Activated CD4-positive, alpha-beta T cell treated with anti-CD3 and anti-CD28 coated beads, Interleukin-2, Interleukin-6, amounts not matched to agents 100 ng/mL and 50 ng/mL, durations not matched to agents 16 hours and 8 hours (primary cell): ENCODE measurements at places on chromosomes 3 and 15.

DNA sequence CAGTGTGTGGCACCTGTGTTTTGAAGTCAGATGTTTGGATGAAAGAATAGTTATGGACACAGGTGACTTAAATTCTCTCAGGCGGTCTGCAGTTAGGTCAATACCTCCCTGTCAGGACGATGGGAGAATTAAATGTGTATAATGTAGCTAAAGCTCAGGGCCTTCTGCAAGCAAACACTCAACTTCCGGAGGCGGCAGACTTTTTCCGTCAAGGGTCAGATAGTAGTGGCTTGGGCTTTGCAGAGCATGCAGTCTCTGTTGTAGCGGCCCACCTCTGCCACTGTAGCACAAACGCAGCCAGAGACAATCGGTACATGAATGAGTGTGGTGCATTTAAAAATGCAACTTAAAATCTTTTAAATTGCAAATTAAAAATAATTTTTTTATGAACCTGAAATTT is 47.4 kb downstream of the CMTM8 start:
- DNase-seq: peak; percentile 17

GRCh38 chr3:96480881-96481280 is 333.5 kb upstream of the EPHA6 start:
- no peak for DNase-seq

DNA sequence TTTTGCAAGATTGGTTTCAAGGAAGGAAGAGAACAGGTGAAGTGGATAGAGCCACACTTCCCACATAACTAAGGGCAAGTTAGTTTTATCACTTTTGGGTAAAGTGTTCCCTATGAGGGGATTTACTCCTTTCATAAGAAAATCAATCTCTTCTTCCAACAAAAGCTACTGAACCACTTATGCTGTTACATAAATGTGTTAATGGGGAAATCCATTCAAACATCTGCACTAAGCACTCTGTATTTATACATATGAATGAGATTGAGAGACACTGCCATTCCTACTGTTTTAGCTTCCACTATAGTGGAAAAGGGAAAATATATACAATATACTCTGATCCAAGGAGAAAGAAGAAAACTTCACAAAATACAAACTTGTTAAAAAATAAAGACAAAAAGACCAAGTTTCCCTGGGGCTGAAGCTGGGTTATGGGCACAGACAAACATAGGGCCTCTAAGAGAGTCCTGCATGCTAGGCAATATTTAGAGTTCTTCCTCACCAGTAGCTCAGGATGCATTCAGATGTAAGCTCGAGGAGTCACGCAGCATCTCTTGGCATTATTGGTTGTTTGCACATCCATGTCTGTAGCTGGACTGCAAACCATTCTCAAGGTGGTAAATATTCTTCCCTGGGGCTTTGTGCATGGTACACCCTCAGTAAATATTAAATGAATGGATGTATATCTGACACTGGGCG is 454.2 kb downstream of the FGF12 start:
- no peak for DNase-seq

DNA sequence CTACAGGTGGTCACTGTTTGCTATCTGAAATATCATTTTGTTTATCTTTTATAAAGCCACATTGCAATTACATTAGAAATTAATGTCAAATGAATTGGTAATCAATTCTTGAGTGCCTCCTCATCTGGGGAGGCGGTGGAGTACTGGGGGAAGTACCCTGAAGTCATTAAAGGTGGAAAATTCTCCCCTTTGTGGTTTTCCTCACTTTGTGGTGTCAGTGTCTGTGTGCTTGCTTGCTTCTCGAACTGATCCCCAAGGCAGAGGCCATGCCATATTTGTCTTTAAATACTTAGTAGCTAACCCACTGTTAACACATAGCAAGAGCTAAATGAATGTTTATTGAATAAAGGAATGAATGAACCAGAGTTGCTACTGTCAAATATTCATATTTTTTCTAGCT is 40.5 kb upstream of the CCK start:
- peak; percentile 4 for DNase-seq

DNA sequence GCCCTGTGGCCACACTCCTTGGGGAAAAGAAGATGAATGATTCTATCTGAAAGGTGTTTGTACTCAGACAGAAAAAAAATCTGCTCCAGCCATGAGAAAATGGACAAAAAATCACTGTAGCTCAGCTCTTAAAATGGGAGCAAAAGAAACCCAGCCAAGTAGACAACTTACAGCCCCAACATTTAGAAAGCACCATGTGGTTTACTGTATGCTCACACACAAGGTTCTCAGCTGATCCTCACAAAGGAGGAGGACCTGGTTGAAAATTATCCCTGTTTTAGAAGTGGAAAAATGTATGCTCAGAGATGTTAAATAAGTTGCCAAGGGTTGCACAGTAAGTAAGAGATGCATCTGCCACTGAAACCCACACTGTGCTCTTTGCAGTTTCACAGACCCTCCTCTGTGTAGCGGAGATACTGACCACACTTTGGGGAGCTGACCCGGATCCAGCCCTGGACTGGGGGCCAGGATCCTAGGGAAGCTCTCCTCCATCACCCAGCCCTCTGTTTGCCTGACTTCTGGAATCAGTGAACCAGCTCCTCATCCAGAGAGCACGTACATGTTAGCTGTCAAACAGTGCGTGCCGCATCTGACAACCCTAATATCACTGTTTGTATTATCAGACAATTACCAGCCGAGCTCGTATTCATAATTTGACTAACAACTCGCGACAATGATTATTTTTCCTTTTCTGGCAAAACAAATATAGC is 32.7 kb upstream of the TPRG1 start:
- no peak for DNase-seq

DNA sequence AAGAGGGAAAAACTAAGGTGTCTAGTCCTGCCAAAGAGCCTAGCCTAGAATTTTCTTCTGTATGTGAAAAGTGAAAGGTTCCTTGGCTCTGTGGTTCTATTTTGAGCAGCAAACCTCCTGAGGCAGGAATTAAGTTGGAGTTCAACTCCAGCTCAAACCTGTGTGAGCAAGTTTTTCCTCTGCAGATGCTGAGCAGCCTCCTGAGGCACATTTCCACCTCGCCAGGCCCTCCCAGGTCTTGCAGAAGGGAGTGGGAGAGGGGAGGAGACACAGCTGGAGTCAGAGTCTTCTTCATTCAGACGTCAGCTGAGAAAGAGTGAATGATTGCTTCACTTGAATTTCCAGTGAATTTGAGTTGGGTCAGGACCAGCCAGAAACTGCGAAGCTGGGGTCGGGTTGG is 69.5 kb upstream of the ETV5 start:
- DNase-seq: no peak

GRCh38 chr3:12194669-12195161 is 36.0 kb upstream of the TIMP4 start:
- peak; percentile 80 for DNase-seq

DNA sequence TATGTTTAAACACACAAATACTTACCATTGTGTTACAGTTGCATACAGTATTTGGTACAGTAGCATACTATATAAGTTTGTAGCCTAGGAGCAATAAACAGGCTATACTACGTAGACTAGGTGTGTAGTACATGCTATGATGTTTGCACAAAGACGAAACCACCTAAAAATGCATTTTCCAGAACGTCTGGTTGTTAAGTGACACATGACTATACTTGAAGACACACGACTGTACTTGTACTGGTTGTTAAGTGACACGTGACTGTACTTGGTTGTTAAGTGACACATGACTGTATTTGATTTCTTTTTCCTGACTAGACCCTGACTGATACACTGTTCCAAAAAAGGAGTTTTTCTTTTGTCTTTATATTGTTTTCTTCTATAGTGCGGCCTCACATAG is 34.1 kb downstream of the RAB8B start:
- no peak for DNase-seq

GRCh38 chr3:57059411-57059810 is 1.1 kb upstream of the SPATA12 start:
- DNase-seq: no peak

DNA sequence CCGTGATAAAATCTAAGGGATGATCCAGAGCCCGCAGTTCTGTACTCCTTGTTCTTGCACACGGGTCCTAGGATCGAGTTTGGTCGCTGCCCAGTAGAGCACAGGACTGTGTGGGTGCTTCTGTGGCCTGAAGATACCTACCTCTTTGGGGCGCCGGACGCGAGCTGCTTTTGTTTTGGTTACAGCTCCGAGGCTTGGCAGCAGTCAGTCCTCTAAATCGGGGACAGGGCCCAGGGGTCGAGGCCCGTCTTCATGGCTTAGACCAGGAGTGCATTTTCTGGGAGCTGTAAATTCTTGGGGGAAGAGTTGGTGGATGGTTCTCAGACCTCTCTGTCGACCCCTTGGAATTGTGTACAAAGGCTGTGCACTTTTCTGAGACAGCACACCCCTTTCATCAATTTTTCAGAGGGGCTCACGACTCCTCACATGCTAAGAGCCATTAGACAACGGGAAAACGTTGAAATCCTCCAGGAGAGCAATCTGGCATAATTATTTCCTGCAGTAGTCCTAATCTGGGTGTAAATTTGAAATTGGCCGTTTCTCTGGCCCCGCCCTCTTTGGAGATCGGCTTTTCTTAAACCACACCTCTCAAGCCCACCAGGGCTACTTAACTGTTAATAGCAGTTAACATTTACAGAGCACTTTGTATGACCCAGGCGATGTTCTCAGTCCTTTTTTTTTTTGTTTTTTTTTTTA is 928 bp downstream of the CEP97 start:
- peak; percentile 33 for DNase-seq

GRCh38 chr15:38531509-38531908 is 33.1 kb downstream of the RASGRP1 start:
- no peak for DNase-seq

GRCh38 chr15:81263477-81263876 is 60.5 kb downstream of the STARD5 start:
- no peak for DNase-seq

GRCh38 chr3:101043687-101044078 is 50.5 kb upstream of the ABI3BP start:
- DNase-seq: no peak

DNA sequence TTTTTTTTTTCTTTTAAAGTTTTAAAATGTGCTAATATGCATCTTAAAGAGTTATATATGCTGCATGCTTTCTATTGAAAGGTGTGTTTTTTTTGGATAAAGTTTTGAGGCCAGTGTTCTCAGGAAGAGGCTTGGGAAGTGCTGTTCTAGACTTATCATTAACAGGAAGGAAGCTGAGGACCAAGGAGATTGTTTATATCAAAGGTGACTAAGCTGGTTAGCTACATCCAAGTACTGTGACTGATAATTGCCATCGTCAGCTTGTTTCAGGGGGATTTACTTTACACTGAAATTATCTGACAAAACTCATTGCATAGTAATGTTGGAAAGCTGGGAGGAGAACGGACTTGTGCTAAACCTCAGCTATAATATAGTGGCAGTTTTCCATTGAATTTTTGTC is 36.3 kb upstream of the UTS2B start:
- DNase-seq: no peak

DNA sequence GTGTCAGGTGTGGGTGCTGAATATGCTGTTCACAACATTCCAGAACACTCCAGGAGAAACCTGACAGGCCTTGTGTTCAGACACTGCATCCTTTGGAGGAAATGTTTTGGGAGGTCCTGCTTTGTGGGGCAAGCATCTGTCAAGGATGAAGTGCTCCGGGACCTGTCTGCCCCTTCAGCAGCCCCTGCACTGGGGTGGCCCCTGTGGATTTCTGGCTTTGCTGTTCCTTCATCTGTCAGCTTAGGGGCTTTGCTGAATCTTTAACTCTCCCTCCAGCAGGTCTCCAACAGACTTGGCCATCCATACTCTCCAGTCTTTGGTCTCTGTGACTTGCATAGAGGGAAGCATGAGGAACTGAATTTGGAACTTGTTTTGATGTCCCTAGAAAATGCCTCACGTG is 3.1 kb downstream of the PRR23E start:
- DNase-seq: no peak

DNA sequence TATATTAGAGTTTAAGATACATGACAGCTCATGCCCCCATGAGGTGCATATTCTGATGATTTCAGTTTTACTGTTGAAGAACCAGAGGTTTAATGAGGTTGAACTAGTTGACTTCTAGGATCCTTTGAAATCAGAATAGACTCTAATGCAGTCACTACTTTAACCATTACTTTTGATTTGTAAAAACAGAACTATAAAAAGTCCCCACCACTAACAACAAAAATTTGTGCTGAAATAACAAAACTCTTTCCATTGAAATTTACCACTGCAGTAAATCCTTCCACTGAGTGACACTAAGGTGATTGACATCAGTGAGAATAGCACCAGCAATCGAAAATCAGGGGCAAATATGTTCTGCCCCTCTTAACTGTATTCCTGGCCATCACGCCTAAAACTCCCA is 214.1 kb downstream of the SHQ1 start:
- peak; percentile 71 for DNase-seq

DNA sequence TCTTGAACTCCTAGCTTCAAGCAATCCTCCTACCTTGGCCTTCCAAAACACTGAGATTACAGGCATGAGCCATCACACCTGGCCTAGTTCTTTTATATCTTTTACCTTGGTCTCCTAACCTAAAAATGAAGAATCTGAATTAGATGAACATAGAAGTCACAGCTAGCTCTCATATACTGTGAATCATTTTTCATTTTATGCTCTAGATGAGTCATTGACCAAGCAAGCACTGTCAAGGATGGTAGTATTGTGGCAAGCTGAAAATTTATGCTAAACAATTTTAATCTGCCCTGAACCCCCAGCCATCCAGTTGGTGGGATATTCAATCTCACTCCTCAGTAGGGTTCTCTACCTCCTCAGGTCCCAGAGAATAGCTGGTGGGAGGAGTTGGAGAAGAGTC is 48.3 kb upstream of the DNAJC13 start:
- DNase-seq: no peak

- DNase-seq: peak; percentile 5
These were observed 556 bp downstream of the PEX5L start for GRCh38 chr3:180036092-180036670.

DNA sequence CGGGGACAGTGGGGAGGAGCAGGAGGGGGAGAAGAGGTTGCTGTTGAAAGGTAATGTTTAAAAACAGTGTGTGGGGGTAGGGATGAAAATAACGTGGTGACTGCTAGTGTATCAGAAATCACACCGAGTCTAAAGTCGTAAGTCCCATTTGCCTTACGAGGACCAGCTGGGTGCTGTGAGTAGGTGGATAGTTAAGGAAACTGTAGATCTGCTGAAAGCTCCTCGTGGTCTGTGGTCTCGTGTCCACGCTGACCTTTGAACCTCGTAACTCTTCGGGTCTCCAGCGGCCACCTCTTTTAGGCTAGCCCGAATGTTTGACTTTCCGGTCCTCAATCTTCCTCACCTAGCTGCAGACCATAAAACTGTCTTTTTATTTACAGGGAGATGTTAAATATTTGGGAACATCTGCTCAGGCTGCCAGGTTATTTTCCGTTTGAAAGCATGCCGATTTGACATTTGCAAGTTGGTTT is 29.3 kb upstream of the ST3GAL6 start:
- DNase-seq: no peak
